ENCODE measurements at places on chromosomes 11 and 22. TPM values are rescaled to one million over a fixed set of nuclear protein-coding genes. Genes with fewer than 3 reads are reported as not detected.

DNA sequence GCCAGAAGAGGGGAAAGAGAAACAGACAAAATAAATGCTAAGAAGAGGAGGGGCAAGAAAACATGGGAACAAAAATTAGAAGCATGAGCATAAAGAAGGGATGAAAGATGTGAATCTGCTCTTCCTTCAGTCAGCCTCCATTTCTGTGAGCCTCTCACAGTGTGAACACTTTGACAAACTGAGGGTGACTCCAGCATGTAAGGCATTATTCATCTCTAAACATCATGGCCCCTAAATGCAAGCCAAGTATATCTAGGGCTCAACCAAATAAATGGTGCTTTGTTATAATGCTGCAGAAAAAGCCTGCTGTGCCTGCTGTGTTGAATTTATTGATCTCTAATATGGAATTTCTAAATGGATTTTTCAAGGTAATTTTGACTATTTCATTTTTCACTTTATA, 281.3 kb downstream of the TTC28 start:
- no peaks in the 10 kb centered on the region for H3K27me3 ChIP-seq
- H3K4me1 ChIP-seq = no peaks in the 10 kb centered on the region
- DNase-seq = no peak
- no peak overlapping the region for H3K4me3 ChIP-seq
- no peak overlapping the region for H3K27ac ChIP-seq

DNA sequence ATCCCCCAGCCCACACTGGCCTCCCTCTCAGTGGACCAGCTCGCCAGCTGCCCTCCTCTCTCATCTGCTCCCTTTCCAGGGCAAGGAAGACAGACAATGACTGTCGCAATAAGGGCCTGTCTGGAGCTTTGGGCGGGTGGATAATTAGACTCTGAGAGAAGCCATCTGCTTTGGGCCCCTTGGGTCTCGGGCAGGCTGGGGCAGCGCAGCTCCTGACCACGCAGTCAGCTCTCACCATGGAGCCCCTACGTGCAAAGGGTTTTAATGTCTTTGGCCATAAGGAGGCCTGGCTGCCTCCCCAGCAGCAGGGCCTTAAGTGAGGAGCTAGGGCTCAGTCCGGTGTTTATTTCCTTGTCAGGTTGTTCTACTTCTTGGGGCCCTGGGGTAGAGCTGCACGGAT, 153.9 kb downstream of the CHST1 start:
- H3K27ac ChIP-seq = no peak overlapping the region
- H3K4me3 ChIP-seq = no peak overlapping the region
- no peaks in the 10 kb centered on the region for H3K27me3 ChIP-seq
- no peaks in the 10 kb centered on the region for H3K36me3 ChIP-seq

GRCh38 chr11:70928854-70929598, 323.4 kb downstream of the SHANK2 start:
- no peak overlapping the region for H3K4me3 ChIP-seq

DNA sequence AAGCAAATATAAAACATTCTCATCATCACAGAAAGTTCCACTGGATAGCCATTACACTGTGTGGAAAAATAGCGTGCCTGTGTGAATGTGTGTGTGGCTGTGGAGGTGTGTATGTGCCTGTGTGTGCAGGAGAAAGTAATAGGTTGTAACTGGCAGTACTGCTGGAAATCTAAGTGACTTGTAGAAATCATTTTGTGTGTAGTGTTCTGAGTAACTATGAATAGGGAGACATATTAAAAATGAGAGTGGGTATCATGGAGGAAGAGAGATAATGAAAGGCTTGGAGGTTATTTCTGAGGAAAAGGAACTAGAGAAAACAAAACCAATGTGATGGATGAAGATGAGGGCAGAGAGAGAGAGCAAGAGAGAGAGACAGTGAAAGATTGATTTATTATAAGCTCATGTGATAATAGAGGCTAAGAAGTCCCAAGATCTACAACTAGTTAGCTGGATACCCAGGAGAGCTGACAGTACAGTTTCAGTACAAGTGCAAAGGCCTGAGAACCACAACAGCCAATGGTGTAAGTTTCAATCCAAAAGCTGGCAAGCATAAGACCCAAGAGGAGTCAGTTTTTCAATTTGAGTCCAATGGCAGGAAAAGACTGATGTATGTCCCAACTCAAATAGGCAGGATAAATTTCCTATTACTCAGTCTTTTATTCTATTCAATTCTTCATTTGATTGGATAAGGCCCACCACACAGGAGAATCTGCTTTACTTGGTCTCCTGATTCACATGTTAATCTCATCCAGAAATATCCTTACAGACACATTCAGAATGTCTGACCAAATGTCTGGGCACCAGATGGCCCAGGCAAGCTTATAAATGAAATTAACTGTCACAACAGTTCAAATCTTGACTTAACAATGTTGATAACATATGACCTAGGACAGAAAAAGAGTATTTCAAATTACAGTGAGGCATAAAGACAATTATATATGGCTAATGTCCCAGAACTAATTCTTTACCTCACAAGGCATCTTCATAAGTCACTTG, 14.9 kb downstream of the KBTBD3 start:
- DNase-seq = no peak
- H3K36me3 ChIP-seq = peaks cover 2% of the 10 kb centered on the region
- no peaks in the 10 kb centered on the region for H3K27me3 ChIP-seq
- H3K4me1 ChIP-seq = no peaks in the 10 kb centered on the region

The SMC1B gene
- total RNA-seq = not detected

The CEP164 gene
- total RNA-seq = 51.8 TPM

Measured in T-cell (primary cell).